Iris pigment epithelial cell (primary cell): ENCODE measurements at places on chromosomes 12 and 14.

- DNase-seq: no peak
Observed at GRCh38 chr12:85484387-85484786, 204.4 kb downstream of the ALX1 start.

GRCh38 chr14:53608369-53608768 lies 348.3 kb downstream of the BMP4 start:
- no peak for DNase-seq

DNA sequence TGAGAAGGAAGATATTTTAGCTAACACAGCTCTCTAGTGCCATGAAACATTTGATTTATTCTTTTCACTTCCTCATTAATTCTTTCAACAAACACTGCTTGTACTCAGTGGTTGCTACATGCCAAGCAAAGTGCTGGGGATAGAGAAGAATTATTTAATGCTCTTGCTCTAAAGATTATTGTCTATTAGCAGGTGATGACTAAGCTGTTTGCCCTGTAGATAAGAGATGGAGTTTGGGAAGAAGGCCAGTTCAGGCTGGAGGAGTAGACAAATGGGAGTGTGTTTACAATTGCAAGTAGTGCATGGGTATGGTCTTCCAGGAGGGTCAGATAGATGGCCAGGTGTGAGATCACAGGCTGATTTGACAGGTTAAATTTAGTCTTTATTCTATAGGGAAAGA lies 99.8 kb upstream of the SEL1L start:
- no peak for DNase-seq

DNA sequence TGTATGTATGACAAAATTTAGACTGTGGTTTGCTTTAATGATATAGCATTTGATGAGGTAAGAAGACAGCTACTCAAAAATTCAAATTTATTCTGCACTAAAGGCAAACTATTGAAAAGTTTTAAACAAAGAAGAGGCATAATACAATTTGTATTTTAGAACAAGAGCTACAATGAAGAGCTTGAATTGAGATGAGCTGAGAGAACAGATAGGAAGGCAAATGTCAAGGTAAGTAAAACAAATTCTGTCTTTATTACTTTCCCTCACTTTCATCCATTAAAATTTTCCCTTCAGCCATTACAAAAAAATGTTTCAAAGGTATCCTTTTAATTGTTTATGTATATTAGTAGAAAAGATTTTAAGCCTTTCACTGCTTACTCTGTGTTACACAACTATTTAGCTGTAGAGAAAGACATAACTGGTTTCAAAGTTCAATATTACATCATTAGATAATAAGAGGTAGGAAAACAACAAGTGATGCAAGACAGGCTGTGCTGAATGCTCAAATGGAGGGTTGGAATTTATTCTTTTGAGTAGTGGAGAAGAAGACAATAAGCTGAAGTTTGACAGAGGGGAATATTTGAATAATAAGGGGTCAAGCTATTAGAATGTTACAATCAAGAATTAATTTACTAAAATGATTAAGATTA lies 1334.1 kb downstream of the FSCB start:
- no peak for DNase-seq

DNA sequence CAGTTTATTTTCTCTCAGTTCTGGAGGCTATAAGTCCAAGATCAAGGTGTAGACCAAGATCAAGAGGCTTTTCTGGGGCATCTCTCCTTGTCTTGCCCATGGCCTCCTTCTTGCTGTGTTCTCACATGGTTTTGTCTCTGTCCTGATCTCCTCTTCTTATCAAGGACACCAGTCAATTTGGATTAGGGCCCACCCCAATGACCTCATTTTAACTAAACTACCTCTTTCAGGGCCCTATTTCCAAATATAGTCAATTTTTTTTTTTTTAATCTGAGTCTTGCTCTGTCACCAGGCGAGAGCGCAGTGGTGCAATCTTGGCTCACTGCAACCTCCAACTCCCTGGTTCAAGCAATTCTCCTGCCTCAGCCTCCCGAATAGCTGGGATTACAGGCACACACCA lies 50.8 kb downstream of the TSHR start:
- no peak for DNase-seq

GRCh38 chr12:50050410-50051098 lies 6.8 kb upstream of the ASIC1 start:
- DNase-seq: peak; percentile 69

- DNase-seq: no peak
Observed at GRCh38 chr12:98845957-98846356, 200.9 kb downstream of the APAF1 start.

- DNase-seq: no peak
Observed at GRCh38 chr14:72517736-72518135, 376.2 kb downstream of the DPF3 start.

GRCh38 chr12:100901266-100901665 lies 106.7 kb downstream of the ANO4 start:
- DNase-seq: peak; percentile 30

- no peak for DNase-seq
Observed at GRCh38 chr14:71960494-71961353, 28.5 kb downstream of the RGS6 start.

DNA sequence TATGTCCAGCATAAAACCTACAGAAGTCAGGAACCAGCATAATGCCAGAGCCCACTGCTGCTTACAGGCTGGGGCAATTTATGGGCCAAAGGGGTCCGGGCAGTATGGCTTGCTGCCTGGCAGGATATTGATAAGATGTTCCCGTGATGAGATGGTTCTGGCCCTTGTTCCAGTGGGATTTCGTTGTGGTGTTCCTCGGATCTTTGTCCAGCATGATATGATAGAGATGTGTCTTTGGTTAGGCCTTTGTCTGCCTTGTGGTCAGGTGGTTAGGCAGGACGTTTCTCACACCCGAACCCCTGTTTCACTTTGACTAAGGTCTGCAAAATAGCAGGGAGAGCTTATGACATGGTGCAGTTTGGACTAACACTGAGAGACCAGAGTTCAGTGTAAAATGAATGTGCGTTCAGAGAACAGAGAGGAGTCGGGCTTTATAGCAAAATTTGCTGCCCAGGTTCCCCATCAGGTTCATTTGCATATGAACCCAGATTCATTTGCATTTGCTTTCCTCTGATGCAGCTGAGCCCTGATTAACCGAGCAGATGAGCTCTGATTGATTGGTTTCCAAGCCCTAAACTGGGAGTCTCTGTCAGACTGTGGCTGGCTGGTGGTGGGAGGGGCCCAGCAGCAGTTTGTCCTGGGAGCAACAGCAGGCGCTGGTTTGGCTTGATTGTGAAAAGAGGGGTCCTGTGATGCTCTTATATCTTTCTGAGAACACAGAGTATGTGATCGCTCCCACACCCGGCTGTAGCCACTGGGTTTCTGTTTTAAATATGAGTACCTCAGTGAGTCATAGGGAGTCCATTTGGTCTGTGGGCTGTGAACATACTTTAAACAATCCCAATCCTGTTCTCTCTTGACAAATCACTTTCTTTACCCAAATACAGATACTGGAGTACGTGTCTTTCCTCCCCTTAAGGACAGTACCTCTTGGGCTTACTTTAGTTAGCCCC lies 156.3 kb upstream of the PZP start:
- peak; percentile 60 for DNase-seq

GRCh38 chr12:49791700-49792099 lies 36.5 kb downstream of the NCKAP5L start:
- DNase-seq: no peak
